Right ventricle myocardium superior (tissue), 1 donor: ENCODE measurements at places on chromosomes 11 and 22. TPM values are rescaled to one million over a fixed set of nuclear protein-coding genes. Genes with fewer than 3 reads are reported as not detected.
A peak's percentile ranks its signal among the peaks of the same experiment; 100 is the strongest.

The ZC3H12C gene
- total RNA-seq = 16.1 TPM

The VPS26B gene
- total RNA-seq = 38.8 TPM

GRCh38 chr11:117838901-117839300 lies 14.4 kb upstream of the FXYD2 start:
- DNase-seq = no peak

DNA sequence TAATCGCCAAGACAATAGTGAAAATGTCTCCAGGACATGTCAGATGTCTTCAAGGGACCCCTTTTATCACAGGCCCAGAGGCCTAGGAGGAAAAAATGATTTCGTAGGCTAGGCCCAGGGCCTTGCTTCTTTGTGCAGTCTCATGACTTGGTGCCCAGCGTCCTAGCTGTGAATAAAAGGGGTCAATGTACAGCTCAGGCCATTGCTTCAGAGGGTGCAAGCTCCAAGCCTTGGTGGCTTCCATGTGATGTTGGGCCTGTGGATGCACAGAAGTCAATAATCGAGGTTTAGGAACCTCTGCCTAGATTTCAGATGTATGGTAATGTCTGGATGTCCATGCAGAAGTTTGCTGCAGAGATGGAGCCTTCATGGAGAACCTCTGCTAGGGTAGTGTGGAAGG lies 20.7 kb upstream of the MTMR2 start:
- no peak for DNase-seq

DNA sequence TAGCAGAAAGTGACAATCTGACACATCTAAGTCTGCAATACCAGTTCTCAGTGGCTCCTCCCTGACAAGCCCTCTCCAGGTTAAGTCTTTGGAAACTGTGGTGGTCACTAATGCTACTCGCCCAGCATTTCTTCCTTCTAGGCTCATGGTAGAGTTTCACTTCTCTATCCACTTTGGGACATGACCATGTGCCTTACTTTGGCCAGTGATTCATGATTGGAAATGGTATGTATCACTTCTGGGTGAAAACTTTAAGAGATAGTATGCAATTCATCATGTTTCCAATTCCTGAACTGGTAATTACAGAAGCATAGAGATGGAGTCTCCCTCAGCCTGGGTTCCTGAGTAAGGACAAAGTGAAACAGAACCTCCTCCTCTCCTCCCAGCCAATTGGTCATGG lies 151.5 kb upstream of the LMO1 start:
- no peak for DNase-seq

DNA sequence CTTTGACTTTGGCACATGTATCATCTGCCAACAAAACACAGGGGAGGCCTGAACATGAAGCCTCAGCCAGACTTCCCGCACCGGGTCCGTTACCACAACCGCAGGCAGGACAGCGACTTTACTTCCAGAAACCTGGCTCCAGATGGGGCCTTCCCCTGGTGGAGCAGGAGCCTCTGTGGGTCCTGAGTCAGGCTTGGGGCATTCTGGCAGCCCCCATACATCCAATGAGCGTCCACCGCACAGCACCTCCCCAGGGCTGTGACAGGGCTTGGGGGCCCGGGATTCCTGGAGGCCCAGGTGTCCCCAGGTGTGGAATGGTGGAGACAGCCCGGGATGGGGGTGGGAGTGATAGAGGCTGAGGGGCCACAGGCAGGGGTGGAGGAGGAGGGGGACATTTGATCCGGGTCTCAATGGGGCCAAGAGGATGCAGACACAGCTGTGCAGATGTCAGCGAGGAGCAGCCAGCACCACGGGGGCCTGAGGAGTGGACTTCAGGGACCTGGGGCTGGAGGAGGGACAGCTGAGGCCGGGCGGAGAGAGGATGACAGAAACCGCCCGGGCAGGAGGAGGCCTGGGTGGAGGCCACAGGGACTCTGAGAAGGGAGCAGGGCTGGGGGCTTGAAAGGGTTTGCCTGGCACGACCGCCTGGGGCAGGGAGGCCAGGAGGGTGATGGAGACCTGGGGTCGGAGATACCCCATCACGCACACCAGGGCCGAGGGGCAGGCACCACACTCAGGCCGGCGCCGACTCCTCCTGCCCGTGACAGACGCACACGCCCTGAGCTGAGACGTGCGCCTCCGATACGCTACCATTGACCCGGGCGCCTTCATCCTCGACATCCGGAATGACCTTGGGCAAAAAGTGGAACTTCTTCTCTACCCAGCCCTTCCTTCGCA lies 8.6 kb downstream of the TTLL8 start:
- peak; percentile 26 for DNase-seq

GRCh38 chr22:21755851-21756284 lies 20.3 kb upstream of the YPEL1 start:
- no peak for DNase-seq

DNA sequence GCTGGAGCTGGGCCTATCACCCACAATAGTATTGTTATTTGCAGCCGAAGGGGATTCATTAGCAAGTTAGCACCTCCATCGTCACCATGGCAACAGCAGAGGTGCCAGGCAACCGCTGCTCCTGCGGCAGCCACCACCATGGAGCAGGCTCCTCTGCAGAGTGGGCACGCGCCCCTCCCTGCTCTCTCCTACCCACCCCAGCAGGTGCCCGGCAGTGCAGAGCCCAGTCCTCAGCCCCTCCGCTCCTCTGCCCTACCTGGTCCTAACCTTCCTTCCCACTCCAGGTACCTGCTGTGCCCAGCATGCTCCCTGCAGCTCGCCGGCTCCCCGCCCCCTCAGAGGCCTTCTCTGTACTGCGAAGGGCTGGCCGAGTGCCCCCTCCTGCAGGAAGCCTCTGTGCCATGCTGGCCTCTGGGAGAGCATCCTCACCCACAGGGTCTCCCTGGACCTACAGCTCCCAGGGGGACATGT lies 3.6 kb downstream of the DUSP8 start:
- peak; percentile 40 for DNase-seq

GRCh38 chr11:12200991-12201985 lies 90.9 kb downstream of the MICAL2 start:
- DNase-seq = peak; percentile 74
